ENCODE measurements at places on chromosomes 13 and 19.
A peak's percentile ranks its signal among the peaks of the same experiment; 100 is the strongest.

- peak; percentile 67 for DNase-seq
Measured at GRCh38 chr19:7729831-7730285, 2.1 kb downstream of the CLEC4G start.

DNA sequence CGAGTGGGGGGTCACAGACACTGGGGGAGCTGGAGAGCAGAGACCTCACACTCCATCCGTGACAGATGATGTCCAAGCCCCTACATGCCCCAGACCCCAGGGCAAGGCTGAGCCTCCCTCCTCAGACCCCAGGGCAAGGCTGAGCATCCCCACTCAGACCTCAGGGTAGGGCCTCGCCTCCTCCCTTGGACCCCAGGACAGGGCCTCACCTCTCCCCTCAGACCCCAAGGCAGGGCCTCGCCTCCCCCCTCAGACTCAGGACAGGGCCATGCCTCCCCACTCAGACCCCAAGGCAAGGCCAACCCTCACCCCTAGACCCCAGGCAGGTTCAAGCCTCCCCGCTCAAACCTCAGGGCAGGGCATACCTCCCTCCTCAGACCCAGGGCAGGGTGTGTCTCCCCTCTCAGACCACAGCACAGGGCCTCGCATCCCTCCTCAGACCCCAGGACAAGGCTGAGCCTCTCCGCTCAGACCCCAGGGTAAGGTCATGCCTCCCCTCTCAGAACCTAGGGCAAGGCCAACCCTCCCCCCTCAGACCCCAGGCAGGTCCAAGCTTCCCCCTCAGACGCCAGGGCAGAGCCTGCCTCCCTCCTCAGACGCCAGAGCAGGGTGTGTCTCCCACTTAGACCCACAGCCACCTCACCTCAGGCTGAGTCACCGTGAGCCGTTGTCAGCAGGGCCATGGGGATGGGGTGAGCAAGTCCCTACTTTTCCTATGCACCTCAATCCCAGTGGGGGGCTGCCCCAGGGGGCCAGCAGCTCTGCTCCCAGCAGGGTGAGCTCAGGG lies 1.7 kb upstream of the S1PR4 start:
- no peak for DNase-seq

- peak; percentile 95 for DNase-seq
Measured at GRCh38 chr19:49817964-49818648, at the start of gene MED25. Gene MED25, plus strand, starts transcription at chr19:49818289. Its CDS starts 53 bp downstream, at chr19:49818342.

GRCh38 chr13:52082601-52083000 lies 46.3 kb downstream of the NEK5 start:
- no peak for DNase-seq

GRCh38 chr19:21127001-21127400 lies 14.8 kb upstream of the ZNF431 start:
- no peak for DNase-seq

DNA sequence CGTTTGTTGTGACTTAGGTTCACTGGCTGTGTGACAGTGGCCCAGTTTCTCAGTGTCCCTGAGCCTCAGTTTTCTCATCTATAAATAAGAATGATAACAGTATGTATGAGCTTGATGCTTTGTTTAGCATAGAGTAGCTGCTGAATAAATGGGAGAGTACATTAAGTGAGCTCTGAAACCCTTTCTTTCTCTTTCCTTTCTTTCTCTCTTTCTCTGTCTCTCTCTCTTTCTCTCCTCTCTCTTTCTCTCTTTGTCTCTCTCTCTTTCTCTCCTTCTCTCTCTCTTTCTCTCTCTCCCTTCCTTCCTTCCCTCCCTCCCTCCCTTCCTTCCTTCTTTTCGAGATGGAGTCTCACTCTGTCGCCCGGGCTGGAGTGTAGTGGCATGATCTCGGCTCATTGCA lies 2.0 kb downstream of the KXD1 start:
- no peak for DNase-seq

GRCh38 chr13:94764576-94765321 lies 52.4 kb upstream of the SOX21 start:
- DNase-seq: no peak

DNA sequence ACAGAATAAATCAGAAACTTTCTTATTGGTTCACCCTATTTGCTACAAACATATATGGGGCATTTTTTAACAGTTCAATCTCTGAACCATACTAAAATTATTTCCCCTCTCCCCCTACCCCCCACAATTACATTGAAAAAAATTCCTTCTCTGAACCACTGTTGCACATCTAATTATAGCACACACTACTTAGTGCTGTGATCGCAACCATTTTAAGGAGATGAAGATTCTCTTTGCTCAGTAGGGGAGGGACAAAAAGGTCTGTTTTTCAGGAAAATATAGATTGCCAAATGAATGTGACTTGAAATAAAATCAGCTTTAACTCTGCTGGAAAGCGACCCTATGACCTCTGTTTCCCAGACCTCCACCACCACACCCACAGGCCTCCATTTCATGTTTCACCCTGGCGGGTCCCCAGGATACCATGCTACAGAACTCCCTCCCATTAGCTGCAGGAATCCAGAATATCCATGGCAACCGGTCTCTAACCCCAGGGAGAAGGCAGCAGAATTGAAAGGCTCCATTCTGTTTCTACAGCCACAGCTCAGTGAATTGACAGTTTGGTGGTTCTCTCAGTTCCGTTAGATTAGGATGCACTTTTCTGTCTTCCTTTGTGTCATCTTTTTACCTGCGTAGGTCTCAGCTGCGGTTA lies 286.3 kb downstream of the TBC1D4 start:
- DNase-seq: peak; percentile 40

- no peak for DNase-seq
Measured at GRCh38 chr19:19549804-19550464, 11.9 kb downstream of the CILP2 start.

DNA sequence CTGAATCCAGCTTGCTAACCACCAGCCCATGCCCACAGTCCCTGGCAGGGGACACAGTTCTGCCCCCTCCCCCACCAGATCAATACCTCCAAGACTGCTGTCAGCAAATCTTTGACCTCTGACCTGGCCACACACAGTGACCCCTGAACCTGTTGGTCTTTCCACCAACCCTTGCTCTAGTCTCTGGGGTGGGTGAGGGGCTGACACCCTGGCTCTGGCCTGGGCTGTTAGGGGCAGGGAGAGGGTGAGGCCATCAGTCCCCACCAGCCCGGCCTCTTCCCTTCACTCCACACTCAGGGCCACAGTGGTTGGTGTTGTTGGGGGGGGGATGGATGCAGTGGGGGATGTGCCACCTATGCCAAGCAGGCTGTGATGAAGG lies 21.8 kb upstream of the SLC7A10 start:
- no peak for DNase-seq

DNA sequence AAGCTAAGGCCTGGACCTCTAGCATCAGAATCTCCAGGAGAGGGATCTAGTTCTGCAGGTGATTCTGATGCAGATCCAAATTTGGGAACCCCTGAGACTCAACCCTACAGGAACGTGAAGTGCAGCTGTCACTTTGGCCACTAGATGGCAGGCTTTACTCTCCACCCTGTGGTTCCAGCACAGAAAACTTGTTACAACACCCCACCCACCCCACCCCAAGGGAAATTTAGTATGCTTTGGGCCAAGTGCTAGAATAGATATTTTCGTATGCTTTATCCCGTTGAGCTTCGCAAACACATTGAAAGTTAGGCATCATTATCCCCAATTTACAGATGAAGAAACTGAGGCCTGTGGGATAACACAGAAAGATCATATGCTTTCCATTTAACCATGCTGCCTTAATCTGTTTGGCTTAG lies 232.0 kb downstream of the B3GLCT start:
- peak; percentile 85 for DNase-seq

GRCh38 chr19:54790711-54791110 lies 12.7 kb upstream of the KIR2DL4 start:
- DNase-seq: no peak

DNA sequence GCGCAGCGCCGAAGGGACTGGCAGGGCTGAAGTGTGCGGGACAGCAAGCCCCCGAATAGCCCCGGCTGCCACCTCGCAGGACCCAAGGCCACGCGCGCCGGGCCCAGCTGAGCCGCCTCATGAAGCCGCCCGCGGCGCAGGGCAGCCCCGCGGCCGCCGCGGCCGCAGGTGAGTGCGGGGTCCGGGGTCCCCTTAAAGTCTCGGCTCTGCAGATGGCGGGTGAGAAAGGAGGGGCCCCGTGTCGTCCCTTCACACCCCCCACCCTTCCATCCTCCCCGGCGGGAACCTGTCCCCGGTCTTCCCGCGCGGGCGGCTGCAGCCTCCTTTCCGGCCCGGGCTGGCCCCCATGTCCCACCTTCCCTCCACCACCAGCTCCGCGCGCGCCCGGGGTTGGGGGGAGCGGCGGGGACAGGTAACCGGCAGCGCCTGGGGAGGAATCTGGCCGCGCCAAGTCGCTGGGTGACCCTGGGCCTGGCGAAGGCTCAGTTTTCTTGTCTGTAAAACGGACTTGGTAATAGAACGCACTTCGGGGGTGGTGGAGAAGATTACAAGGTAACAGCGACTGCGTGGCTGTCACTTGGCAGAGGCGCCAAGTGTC lies 338 bp downstream of the RGCC start:
- DNase-seq: peak; percentile 66

GRCh38 chr13:112764864-112765561 lies 75.2 kb downstream of the ATP11A start:
- no peak for DNase-seq

- peak; percentile 65 for DNase-seq
Measured at GRCh38 chr13:20161275-20161950, 561 bp upstream of the GJA3 start.

DNA sequence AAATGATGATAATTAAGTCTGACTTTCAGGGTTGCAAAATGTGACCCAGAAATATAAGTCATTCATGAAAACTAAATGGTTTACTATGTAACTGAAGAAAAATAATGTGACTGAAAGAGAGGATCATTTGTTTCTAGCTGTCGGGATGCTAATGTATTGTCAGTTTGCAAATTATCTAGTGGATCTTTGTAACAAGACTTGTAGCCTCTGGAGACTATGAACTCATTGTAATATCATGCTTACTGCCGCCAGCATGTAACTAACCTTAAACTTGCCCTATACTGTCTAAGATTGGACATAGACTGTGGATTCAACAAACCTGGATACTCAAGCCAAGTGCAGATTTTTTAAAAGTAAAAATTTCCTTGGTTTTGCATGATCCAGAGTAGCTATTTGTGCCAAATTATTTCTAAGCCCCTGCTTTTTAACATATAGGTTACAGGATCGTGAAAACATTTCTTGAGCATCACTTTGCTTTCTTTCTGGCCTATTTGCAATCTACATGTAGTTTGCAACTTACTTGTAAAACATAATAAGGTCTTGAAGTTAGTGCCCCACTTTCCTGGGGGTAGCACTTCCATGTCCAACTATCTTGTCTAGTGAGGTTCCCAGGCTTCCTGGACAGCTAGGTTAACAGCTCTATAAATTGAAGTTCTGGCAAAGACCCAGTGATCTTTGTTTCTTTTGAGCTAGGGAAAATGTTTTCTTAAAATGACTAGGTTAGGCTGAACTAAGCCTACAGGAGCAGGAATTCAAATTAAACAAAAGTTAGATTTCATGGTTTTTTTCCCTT lies 3.3 kb upstream of the POSTN start:
- DNase-seq: no peak

DNA sequence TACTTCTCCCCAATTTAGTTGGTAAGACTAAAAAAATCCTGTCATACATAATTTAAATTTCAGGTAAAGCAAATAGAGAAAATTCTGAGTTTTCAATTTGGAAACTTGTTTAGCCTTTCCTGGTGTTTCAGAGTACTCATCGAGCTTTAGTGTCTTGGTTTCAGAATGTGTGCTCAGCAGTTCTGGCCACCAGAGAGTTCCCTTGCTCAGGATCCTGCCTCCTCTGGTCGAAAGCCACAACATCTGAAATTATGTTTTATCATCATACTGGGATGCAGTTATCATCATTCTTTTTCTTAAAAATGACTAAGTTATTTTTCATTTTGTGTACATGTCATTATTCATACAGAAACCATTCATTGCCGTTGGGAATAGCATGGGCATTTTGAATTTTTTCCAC lies 263.2 kb upstream of the SPRY2 start:
- DNase-seq: no peak

DNA sequence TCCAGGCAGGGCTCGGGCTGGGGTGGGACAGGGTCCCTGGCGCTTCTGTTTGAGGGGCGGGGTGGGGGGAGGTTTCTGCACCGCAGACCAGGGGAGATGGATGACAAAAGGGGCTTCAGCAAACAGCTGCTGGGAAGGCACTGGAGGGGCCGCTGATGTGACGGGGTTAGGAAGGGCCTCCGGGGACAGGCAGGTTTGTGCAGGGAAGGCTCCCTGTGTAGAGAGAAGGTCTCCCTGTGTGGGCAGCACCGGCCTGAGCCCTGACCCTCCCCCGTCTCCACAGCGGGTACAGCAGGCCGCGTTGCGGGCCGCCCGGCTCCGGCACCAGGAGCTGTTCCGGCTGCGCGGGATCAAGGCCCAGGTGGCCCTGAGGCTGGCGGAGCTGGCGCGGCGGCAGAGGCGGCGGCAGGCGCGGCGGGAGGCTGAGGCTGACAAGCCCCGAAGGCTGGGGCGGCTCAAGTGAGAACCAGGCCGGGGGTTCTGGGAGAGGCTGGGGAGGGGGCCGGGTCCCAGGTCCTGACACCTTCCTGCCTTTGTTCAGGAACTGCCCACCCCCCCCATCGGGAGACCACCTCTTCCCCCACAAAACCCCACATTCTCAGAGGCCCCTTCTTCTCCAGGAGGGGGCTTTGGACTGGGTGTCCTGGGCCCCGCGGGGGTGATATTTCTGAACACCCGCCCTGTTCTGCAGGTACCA lies 9.9 kb downstream of the NOP53 start:
- DNase-seq: no peak

DNA sequence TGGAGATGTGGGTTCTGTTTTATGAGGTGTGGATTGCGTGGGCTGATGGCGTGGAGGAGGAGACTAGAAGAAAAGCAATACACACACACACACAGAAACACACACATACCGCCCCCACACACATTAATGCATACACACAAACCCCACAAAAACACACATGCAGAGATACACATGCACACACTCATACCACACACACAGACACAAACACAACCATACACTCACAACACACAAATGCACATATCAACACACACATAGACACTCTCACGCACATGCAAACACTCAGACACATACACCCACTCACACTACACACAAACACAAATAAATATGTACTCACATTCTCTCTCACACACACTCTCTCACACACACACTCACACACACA lies 75.7 kb upstream of the UBL3 start:
- no peak for DNase-seq

GRCh38 chr13:60646620-60647019 lies 249.6 kb downstream of the TDRD3 start:
- DNase-seq: peak; percentile 63

DNA sequence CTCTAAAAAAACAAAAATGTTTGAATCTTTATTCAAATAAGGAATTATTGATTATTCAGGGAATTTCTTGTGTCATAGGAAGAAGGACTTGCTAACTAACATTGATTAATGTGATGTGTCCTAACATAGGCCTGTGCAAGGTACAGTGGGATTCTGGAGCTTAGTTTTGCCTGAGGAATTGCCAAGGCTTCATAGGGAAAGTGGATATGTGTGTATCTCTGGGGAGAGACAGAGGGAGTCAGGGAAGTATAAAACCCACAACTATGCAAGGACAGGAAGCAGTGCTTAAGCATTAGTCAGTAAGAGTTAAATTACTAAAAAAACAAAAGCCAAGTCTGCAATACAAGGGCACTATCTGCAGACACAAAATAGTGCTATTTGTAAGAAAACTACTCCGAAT lies 59.6 kb downstream of the WDFY2 start:
- DNase-seq: no peak

All from endodermal cell (in vitro differentiated cells).